ENCODE measurements at places on chromosomes 2 and 18.

DNA sequence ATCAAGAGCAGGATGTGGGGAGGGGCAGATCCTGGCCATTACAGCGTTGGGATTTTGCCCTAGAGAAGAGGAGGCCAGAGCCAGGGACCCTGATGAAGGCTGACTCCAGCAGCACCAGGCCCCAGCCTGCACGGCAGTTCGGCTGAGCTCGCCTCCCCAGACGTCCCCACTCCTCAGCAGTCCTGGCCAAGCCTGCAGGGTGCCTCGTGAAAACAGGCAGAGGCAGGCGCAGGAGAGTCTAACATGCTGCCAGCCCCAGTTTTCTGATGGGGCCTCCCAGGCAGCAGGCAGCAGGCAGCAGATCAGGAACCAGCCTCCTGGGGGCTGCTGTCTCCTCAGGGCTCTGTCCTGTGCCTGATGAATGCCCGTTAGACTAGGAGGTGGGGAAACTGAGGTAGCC is 19.7 kb upstream of the GLI2 start:
- no peak for DNase-seq

GRCh38 chr2:150060341-150060740 is 427.1 kb downstream of the RND3 start:
- no peak for DNase-seq

DNA sequence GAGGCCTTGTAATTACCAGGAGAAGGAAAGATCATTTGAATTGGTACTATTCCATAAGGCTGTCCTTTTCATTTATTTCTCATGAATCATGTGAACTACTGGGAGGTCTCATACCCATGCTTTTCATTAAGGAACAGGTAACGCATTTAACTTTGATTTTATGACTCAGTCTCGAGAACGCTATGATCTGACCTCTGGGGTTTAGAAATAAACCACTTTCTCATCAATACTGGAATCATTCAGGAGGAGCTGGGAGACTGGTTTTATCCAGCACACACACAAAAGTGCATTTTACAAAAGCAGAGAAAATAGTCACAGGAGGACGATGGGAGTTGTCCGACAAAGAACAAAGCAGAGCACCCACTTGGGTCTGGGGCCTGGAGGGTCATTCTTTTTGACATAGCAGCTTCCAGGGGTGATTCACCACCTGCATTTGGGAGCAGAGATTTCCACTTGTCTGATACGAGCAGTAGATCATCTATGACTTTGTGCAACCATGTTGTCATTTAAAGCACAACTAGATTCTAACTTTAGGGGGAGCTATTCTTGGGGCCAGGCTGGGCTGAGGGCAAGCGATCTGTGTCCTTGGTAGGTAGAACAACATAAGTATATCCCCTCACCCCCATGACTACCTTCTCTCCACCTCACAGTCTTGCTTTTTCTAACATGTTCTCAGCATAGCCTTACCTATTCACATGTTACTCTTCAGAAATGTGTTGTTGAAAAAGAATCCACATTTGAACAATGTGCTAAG is 95.9 kb upstream of the SCG2 start:
- DNase-seq, result no peak

GRCh38 chr2:15158532-15158931 is 402.6 kb downstream of the NBAS start:
- no peak for DNase-seq

DNA sequence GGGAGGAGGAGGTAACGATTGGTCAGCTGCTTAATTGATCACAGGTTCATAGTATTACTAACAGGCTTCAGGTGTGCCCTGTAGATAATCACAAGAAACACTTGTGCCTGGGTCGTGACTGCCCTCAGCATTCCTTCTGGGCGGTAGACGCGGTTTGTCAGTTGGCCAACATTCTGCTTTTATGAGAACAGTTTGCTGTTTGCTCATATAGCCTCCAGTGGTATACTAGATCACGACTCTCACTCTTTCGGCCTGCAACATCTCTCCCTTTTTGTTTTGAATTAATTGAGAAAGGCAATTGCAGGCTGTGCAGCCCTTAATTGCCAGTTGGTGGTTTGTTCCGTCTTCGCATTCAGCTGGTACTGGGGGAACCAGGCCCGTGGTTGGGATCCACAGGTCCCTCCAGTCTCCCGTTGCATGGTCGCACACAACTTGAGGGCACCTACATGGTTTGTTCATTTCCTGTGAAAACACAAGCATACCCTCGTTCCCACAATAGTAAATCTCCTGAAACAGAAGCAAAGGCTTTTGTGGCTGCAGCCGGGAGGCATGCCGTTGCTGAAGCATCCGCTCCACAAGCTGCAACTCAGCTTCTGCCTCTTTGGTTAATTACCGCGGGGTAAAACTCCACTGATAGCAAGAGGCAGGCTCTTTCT is 30.3 kb upstream of the GPR17 start:
- DNase-seq, result no peak

GRCh38 chr2:136112317-136113208 is 5.4 kb downstream of the CXCR4 start:
- no peak for DNase-seq

GRCh38 chr2:86476092-86476491 is 34.9 kb downstream of the KDM3A start:
- DNase-seq, result no peak

GRCh38 chr18:54116541-54117257 is 107.8 kb downstream of the MBD2 start:
- no peak for DNase-seq

DNA sequence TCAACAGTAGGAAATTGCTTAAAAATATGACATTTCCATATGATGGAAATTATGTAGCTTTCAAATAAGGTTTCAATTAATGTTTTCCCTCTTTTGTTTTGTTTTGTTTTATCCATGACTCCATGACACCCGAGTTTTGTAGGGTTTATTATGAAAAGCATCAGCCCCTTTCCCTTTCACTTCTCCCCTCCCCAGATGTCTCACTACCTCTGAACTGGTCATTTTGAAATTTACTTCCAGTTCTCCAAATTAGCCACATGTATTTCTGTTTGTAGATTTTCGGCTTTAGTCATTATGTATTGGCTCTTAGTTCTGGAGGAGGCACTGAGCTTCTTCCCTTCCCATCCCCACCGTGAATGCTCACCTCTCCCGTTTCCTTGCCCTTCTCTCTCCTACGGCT is 18.6 kb upstream of the VPS4B start:
- DNase-seq, result no peak

DNA sequence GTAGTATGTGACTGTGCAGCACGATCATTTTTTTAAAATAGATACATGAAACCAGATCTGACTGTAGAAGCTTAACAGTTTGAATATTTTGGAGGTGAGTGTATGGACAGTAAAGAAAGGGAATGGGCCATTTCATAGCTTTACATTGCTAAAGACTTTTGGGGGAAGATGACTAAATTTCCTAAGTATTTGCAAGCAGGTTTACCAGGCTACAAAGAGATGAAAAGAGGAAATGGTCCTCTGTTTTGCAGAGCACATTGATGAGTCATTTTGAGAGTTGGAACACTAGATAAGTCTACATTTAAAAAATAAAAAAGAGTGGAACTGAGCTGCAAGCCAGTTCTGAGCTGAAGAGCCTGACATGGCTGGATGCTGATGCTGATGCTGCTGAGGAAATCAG is 115.7 kb upstream of the LRATD1 start:
- DNase-seq, result no peak

DNA sequence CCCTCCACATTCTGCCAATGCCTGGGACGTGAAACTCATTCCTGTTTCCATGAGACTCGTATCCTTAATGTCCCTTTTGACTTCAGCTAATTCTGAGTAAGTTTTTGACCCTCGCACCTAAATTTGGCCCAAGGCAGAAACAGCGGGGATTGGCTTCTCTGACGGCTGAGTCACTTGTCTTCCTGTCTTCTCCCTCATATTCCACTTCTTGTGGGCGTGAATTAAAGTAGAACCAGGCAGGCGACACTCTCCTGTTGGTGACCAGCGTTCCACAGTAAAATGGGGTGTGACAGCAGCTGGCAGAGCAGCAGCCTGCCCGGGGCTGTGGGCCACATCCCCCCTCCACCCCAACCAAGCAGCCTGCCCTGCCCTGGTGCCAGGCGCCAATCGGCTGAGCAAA is 15.5 kb downstream of the TTC32 start:
- no peak for DNase-seq

GRCh38 chr2:240183875-240184590 is 43.6 kb upstream of the OTOS start:
- no peak for DNase-seq

- no peak for DNase-seq
Measured at GRCh38 chr18:54052732-54053429, 171.6 kb downstream of the MBD2 start.

DNA sequence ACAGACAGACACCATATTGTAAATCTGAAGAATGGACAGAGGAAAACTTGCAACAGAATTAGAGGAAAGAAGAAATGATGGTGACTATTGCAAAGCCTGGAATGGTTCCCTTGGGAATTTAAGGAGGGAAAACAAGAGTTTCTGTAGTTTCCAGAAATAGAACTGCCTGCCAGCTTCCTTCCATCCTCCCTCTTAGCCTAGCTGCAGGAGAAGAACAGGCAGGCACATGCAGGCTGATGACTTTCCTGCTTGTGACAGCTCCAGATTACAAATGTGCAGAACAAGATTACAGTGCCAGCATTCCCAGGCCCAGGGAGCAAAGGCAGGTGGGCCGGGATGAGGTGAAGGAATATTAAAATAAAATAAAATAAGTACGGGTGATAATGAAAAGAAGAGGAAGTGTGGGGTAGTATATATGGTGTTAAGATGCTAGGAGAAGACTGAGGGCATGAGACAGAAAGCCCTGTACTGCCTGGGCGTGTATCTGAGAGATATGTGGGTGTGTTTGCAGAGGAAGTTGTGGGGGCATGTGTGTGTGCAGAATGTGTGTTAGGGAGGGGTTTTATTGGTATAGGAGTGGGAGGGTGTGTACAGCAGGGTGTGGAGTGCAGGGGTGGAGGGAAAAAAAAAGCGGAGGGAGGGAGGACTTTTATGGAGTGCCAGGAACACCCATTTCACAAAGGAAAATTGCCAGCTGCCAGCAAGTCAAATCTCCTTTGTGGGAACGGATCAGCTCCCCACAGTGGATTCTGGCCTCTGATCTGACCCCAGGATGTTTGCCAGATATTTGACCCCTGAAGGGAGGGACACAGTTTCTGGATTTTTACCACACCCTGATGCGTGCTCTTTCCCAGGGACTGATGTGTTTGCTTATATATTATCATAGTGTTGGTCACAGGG is 43.9 kb upstream of the NEMP2 start:
- DNase-seq, result no peak

DNA sequence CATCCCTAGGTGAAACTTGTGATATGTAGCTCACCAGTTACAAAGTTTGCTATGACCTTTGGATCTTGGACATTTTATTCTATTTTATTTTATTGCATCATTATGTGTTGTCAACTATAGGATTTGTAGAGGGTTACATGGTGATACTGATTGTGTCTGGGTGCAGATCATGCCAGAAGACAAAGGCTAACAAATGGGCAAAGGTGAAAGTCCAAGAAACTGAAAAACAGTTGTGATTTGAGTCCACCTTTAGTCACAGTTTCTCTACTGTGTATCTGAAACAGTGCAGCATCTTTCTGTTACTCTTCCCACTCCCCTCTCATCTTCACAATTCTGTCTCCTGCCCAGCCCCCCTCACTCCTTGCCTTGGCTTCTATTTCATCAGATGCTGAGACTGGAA is 111.9 kb upstream of the LYPD6 start:
- no peak for DNase-seq

- no peak for DNase-seq
Measured at GRCh38 chr2:56834686-56835085, 650.9 kb downstream of the CCDC85A start.

GRCh38 chr2:44010266-44010665 is 14.5 kb upstream of the LRPPRC start:
- no peak for DNase-seq

DNA sequence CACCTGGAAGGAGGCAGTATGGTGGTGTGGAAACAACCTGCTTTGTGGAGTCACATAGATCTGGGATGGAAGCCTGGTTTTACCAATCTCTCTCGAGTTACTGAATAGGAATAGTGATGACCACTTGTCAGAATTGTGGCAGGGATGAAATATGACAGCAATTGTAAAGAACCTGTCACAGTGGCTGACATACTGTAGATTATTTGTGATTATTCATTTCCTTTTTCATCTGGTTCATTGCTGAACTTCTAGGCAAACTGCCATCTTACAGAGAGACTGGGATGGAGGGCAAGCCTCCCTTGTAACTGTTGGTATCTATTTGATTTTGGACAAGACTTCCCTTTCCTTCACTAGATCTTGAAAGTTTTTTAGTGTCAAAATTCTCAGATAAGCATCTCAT is 42.0 kb downstream of the FMNL2 start:
- DNase-seq, result no peak

GRCh38 chr2:157376041-157376440 is 50.4 kb upstream of the ERMN start:
- no peak for DNase-seq

DNA sequence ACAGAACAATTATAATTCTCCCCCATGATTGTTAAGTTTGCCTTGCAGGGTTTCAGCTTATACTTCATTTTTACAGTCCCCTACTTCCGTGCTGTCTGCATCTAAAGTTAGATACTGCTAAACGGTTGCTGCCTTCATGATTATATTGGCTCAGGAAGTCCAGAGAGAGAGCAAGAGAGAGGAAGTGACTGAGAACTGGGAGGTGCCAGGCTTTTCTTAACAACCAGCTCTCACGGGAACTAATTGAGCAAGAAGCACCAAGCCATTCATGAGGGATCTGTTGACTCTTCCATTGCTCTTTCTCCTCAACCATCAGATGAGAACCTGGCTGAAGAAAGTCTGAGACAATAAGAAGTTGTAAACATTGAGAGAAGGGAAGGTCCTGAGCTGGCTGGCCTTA is 125.5 kb upstream of the SIX2 start:
- DNase-seq, result no peak

GRCh38 chr2:201965550-201965949 is 68.1 kb upstream of the FZD7 start:
- no peak for DNase-seq

GRCh38 chr2:134334542-134335353 is 80.9 kb downstream of the MGAT5 start:
- no peak for DNase-seq

DNA sequence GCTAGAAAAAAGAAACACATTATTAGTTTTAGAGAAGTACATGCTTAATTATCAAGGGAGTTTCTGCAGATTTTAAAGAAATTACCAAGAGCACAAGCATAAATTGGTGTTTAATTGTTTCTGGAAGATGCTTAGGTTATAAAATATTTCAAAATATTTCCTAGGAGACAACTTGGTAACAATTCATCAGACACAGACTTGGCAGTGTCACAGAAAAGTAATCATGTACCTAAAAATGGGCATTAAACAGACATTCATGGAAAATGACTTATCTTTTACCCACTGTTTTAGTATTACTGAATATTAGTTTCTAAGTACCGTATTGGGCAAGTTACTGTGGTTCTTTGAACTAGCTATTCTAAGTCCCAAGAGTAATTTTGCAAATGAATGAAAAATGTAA is 428.8 kb upstream of the LYPD1 start:
- DNase-seq, result no peak

- DNase-seq, result no peak
Measured at GRCh38 chr2:104254017-104254416, 599.9 kb upstream of the POU3F3 start.

All from NCI-H2029 treated with DMSO at 0.1 percent for 48 hours (cell line).